ENCODE measurements at places on chromosomes 7 and 10. TPM values are rescaled to one million over a fixed set of nuclear protein-coding genes. Genes with fewer than 3 reads are reported as not detected.

The SPAM1 gene
- not detected for total RNA-seq

GRCh38 chr7:142796001-142796500 is 25.3 kb downstream of the PRSS2 start:
- no peak for DNase-seq

GRCh38 chr7:131325179-131325840 is 2.4 kb upstream of the MKLN1 start:
- no peak for DNase-seq

DNA sequence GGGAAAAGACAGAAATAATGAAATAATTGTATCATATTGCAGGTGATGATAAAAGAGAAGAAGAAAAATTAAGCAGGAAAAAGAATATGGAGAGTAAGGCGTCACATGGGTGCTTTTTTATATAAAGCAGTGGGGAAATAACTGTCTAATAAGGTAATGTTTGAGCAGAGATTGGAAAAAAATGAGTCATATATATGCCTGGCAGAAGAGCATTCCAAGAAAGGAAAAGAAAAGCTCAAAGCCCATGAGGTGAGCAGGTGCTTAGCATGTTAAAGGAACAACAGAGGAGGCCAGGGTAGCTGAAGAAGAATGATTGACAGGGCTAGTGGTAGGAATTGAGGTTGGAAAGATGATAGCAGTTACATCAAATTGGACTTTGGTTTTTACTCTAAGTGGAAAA is 739.5 kb downstream of the SORCS1 start:
- no peak for DNase-seq

GRCh38 chr7:84389242-84389641 is 194.7 kb upstream of the SEMA3A start:
- DNase-seq: no peak
